ENCODE measurements at places on chromosomes 7 and 10. TPM values are rescaled to one million over a fixed set of nuclear protein-coding genes. Genes with fewer than 3 reads are reported as not detected.

PTPRZ1 gene
- 0.05 TPM for polyA plus RNA-seq

ERVW-1 gene
- polyA plus RNA-seq, result not detected

VKORC1L1 gene
- 20.0 TPM for polyA plus RNA-seq

MEIG1 gene
- 0.18 TPM for polyA plus RNA-seq

FAM185A gene
- polyA plus RNA-seq, result 3.1 TPM

COL26A1 gene
- not detected for polyA plus RNA-seq

ADAMTS14 gene
- polyA plus RNA-seq, result 3.1 TPM

BICC1 gene
- polyA plus RNA-seq, result 22.2 TPM

TET1 gene
- polyA plus RNA-seq, result 4.7 TPM

SPDYE9 gene
- polyA plus RNA-seq, result not detected

MOGAT3 gene
- not detected for polyA plus RNA-seq

CYP3A4 gene
- not detected for polyA plus RNA-seq

TBL2 gene
- polyA plus RNA-seq, result 45.4 TPM

ZNF33A gene
- polyA plus RNA-seq, result 6.1 TPM

VAX1 gene
- not detected for polyA plus RNA-seq

SGCE gene
- polyA plus RNA-seq, result 72.3 TPM

PAPOLB gene
- 0.02 TPM for polyA plus RNA-seq

CYP3A7 gene
- 0.16 TPM for polyA plus RNA-seq

SPOCK2 gene
- 0.06 TPM for polyA plus RNA-seq

ITPRID1 gene
- polyA plus RNA-seq, result not detected

PTN gene
- polyA plus RNA-seq, result 115 TPM

TAC1 gene
- not detected for polyA plus RNA-seq

SPDYE11 gene
- not detected for polyA plus RNA-seq

DYNC1I1 gene
- 0.30 TPM for polyA plus RNA-seq

ANKRD61 gene
- 0.43 TPM for polyA plus RNA-seq

Measured in fibroblast of lung (primary cell).